ENCODE measurements at places on chromosomes 7 and 10.

DNA sequence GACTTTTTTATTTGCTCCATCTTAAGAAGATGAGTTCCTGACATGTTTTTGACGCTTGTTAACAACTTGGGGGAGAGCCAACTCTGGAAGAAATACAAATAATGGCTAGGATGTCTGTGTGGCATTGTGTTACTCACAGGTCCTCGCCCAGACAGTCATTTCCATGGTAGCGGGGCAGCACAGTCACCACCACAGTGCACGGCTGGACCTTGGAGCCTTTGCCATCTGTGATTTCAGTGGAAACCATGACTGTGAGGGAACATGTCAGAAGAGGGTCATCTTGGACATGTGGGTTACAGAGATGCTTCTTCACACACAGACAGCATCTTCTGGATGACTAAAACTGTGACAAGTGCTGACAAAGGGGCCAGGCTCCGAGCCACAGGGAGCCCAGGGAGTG lies 74.5 kb downstream of the PKD1L1 start:
- DNase-seq, result no peak

DNA sequence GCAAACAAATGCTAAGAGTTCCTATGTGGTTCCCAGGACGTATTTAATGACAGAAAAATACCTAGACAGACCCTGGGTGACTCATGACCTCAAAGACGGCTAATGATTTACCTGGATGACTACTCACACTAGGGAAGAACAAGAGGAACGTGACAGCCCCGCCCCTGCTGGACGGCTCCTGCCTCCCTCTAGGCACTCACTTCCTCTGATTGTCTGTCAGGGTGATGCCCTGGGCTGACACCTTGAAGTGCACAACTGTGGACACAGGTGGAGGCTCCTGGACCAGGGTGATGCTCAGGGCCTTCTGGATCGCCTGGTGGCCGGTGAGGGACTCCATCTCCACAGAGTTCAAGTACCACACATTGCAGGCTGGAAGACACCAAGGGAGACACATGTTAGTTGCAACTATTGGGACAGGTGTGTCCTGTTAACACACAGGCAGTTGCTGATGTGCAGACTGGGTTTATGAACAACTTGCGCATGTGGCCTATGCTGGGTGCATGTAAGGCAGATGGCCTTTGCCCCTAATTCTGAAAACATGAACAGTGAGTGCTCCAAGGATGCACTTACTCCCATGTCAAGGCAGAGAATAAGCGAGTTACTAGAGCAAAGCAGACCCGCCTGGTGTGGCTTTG lies 298.3 kb downstream of the TNS3 start:
- DNase-seq, result no peak

- no peak for DNase-seq
Observed at GRCh38 chr7:143303733-143304132, 12.2 kb upstream of the CLCN1 start.

DNA sequence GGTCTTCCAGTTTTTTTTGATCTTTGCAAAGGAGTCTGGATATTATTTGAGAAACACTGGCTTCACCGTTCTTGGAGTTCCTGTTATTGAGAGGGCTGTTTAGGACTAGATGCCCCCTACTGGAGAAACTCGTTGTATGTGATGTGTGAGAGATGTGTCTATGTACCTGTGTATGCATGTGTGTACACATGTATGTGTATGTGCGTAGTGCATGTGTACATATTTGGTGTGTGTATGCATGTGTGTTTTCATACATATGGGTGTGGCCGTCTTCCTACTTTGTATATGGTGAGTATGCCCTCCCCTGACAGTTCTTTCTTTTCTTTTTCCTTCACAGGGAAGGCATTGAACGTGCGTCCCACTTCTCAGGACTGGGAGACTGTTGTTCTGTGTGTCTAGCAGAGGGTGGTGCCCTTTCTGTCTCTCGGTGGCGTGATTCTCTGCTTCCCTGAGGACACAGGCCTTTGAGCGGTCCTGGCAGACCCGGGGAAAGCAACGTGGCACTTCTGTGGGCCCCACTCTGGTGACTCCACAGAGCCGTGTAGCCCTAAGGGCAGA lies 3.0 kb upstream of the CALHM3 start:
- DNase-seq, result peak; percentile 86

DNA sequence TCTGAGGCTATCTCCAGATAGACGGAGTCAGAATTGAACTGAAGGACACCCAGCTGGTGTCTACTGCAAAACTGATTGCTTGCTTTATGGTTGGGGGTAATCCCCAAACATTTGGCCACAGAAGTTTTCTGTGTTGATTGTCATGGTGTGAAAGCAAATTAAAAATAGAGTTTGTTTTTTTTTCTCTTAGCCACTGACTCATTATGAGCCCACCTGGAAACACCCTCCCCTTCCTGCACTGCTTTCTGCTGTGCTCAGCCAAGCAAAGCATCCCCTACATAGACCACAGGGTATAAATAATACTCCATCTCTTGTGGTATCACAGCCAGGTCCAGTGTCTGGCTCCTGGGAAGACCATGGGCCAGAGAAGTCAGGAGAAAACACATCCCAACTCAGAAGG lies 6.5 kb upstream of the VWC2 start:
- peak; percentile 93 for DNase-seq

DNA sequence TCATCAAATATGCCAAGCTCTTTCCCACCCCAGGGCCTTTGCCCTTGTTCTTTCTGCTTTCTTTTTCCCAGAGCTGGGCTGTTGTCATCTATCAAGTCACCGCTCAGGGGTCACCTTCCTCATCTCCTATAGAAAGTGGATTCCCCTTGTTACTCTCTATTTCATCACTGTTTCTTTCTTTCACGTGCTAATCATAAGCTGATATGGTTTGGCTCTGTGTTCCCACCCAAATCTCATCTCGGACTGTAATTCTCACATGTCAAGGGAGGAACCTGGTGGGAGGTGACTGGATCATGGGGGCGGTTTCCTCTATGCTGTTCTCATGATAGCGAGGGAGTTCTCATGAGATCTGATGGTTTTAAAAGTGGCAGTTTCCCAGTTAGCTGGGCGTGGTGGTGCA lies 17.0 kb upstream of the TIAL1 start:
- no peak for DNase-seq

DNA sequence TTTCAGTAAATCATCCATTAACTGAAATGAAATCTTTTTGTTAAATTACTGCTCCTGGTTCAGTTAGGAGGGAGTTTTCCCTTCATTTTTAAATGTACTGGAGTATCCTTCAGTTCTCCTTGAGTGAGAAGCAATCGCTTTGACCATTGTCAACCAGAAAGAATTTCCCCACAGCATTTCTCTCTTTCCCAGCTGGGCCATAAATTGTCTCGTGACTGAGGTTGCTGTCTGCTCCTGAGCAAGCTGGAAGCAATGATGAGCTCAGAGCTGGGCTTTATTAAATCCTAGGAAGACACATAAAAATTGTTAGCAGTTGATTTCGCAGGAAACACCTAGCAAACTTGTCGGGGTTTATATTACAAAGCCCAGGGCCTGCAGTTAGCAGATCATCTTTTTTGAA lies 102.0 kb upstream of the INSYN2A start:
- DNase-seq, result no peak

GRCh38 chr7:141481971-141482370 lies 69.2 kb upstream of the AGK start:
- no peak for DNase-seq

DNA sequence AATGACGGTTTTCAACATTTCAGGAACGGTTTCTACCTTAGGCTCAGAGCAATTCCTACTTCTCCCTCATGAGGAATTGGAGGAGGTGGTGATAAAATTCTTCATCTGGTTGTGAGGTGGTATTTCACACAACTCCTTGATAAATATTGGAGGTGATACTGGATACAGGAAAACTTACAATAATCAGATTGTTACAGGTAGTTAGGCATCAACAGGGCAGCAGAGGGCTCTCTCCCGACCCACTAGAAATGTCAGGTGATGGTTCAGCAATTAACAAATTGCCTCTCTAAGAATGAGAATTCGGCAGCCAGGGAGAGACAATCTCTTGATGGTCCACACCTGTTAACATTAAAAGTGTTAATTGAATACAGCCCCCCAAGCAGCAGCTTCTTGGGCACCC lies 22.6 kb downstream of the ZNF786 start:
- DNase-seq, result peak; percentile 39

DNA sequence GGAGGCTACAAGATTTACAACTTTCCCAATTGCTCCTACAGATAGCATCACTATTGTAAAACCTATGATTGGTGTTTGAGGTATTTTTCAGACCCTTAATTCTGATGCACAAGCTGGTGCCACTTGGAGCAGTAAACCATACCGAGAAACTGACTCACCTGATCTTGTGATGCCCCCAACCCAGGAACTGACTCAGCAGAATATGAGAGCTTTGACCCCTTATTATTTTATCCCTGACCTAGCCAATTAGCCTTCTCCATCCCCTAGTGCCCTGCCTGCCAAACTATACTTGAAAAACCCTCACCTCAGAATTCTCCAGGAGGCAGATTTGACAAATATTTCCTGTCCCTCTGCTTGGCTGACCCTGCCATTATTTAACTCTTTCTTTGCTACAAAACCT lies 585.9 kb upstream of the GHITM start:
- no peak for DNase-seq

DNA sequence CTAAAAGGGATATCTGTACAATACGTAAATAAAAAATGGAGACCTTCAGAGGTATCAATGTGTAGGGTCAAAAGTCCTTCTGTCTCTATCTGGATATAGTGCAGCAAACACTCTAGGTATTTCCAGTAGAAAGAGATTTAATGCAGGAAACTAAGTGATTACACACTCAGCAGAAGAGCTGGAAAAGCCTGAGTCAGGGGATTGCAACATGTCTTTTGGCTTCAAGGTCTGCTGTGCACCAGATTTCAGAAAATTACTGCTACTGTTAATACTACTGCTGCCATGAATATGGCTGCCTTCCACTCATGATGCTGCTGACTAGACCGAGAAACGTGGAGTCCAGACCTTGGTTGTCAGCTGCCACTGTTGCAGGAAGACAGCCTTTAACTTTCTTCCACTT lies 94.9 kb upstream of the DLX6 start:
- no peak for DNase-seq

DNA sequence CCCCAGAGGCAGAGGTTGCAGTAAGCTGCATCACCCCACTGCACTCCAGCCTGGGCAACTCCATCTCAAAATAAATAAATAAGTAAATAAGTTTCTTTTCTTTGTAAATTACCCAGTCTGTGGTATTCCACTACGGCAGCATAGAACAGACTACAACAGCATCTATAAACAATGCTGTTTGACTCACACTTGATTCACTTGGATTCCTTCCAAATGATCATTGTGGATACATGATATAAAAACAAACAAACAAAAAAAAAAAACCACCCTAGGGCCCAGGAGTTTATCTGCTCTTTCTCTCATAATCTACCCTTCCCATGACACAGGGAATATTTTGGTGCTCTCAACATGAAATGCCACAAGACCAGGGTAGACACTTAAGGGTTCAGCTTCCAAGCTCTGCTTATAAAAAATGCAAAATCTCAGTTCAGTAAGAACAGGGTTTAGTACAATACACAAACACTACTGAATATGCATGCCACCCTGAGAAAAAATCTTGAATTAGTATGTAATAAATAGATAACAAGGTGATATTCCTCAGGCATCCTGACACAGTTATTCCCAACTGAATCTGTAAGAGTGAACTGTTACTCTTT lies 200.9 kb downstream of the FAM107B start:
- DNase-seq, result no peak

DNA sequence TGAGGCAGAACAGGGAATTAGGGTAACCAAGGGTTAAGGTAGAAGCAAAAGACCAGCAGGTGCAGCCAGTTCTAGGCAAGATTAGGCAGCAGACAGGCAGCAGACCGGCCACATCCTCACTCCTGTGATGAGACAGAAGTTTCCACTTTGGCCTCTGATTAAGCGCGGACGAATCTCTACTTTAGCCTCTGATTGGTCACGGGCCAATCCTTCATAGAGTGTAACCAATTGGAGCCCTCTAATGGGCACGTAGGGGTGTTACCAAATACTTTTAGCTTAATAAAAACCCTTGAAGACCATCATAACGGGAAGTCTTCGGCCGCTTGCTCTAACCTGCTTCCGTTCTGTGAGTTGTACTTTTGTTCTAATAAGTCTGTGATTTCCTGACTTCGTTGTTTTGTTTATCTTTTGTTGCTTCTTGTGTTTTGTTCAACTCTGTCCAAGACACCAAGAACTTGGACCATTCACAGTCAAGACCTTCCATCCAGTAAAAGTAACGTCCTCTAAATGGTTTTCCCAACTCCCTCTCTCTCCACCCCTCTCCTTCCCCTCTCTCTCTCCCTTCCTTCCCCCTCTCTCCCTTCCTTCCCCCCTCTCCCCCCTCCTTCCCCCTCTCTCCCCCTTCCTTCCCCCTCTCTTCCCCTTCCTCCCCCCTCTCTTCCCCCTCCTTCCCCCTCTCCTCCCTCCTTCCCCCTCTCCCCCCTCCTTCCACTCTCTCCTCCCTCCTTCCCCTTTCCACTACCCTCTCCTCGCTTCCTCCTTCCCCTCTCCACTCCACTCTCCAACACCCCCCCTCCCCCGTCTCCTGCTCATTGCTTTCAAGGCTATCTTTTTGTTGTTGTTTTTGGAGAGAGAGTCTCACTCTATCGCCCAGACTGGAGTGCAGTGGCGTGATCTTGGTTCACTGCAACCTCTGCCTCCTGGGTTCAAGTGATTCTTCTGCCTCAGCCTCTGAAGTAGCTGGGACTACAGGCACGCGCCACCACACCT lies 13.2 kb upstream of the MALSU1 start:
- DNase-seq, result no peak

GRCh38 chr10:31318382-31318853 lies 598 bp upstream of the ZEB1 start:
- DNase-seq, result peak; percentile 89
